ENCODE measurements at places on chromosomes 3 and 15.

GRCh38 chr3:101131767-101132166, 138.5 kb upstream of the ABI3BP start:
- no peak for DNase-seq

- no peak for DNase-seq
These were observed 597.9 kb downstream of the IGSF11 start for GRCh38 chr3:118436697-118437262.

DNA sequence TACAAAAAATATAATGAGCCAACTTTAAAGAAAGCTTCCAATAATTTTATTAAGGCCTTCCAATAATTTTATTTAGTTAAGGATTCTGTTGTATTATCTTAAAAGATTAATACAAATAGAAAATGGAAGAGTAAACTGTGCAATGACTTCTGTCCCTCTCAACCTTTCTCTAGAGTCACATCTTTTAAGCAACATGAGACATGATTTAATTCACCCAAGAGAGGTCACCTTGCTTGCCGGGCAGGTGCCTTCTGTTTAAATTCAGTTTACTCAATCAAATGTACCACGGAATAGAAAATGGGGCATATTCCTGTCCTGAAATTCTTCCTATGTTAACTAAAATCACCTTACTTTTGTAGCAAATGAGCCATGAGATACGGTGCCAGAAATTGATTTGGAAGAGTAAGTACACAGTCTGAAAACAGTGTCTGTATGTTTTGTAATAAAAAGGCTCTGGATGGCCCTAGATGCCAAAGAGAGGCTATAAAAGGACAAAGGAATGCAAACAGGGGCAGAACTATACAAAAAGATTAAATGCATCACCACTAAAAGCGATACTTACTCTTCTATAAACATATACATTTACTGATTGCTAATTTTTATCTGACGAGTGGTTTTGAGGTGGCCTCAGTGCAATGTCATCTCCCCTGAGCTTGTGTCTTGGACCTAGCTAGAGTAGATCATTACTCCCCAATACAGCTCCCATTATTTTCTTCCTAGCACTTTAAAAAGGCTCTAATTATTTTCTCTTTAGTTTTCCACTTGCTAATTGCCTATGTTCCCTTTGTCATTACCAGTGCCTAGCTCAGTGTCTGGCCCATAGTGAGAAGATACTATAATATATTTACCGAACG, 134.0 kb downstream of the FHIT start:
- DNase-seq, result no peak

GRCh38 chr15:36499412-36500389, 79.7 kb upstream of the CDIN1 start:
- no peak for DNase-seq

- no peak for DNase-seq
These were observed 26.9 kb upstream of the CA12 start for GRCh38 chr15:63408524-63408923.

DNA sequence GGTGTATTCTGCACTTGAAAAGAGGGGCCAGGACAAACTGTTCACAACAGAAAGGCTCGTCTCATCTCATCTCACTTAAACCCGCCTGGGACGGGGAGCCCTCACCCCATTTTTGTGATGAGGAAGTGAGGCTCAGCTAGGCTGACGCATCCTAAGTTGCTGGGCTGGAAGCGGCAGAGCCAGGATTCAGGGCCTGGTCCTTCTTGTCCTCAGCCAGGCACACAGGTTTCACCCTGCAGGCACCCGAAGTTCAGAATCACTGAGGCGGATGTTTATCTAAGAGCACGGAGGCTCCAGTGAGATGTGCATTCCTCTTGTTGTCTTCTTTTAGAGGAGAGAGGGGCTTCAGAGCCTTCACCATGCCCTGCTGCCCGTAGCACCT, 51.1 kb upstream of the PLXNA1 start:
- DNase-seq, result no peak

- peak; percentile 26 for DNase-seq
These were observed 47.0 kb upstream of the SELENOK start for GRCh38 chr3:53938645-53939044.

GRCh38 chr3:14244521-14245247, 66.1 kb downstream of the LSM3 start:
- no peak for DNase-seq

GRCh38 chr3:188964957-188965356, 206.8 kb upstream of the TPRG1 start:
- no peak for DNase-seq

GRCh38 chr15:48876057-48876456, 1.9 kb upstream of the EID1 start:
- no peak for DNase-seq

- no peak for DNase-seq
These were observed 74.3 kb downstream of the B3GNT5 start for GRCh38 chr3:183327343-183327742.

DNA sequence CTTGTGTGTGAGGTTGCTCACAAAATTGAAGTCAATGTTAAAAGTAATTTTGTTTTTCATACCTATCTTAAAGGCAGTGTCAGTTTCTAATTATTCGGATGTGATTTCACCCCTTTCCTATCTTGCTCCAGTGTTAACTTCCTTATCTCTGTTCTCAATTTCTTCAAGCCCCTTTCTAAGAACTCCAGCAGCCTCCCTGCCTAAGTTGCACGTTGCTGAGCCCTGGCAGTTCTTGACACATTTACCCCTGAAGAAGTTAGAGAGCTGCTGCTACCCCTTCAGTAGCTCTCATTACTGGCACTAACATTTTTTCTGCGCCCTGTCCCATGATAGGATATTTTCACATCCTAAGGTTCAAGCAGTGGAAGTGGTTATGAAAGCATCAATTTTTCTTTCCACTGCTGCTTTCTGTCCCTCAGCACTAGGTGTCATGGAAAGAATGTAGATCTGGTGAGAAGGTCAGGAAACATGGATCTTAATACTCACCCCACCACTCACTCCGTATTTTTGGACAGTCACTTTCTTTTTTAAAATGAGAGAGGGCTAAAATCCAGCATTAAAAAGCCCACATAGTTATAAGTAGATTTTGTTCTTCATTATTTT, 62.9 kb downstream of the OPA1 start:
- DNase-seq, result no peak

DNA sequence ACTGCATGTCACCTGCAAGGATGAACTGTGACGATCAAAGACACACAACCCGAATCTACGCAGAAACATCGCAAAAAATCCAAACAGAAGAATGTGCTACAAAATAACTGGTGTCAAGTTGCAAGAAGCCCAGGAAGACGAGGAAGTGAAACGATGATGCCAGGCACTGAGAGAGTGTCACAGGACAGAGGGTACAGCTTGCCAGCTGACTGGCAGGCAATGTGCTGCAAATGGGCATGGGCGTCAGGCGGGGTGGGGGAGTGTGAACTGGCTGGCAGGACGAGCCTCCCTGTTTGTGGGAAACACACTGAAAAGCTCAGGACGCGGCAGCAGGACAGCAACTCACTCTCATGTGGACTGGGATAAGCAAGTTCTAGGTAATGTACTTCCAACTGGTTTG, 28.9 kb upstream of the OCA2 start:
- DNase-seq, result no peak

- no peak for DNase-seq
These were observed 50.6 kb downstream of the SV2B start for GRCh38 chr15:91150502-91151160.

DNA sequence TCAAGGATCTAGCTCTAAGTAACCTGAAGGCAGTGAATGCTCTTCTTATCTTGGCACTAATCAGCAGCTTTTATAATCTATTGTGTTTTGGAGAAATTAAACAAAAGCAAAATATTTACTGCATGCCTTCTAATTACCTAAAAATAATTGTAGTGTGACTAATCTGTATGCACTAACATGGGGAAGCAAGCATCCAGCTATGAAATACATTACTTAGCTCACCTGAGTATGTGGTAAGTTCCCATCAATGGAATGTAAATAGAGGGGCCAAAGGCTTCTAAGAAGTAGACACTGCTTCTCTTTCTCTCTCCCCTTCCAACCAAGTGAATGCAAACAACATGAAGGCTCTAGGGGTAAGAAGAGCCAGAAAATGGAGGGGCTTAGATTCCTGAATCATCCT, 165.6 kb downstream of the STAG1 start:
- no peak for DNase-seq

DNA sequence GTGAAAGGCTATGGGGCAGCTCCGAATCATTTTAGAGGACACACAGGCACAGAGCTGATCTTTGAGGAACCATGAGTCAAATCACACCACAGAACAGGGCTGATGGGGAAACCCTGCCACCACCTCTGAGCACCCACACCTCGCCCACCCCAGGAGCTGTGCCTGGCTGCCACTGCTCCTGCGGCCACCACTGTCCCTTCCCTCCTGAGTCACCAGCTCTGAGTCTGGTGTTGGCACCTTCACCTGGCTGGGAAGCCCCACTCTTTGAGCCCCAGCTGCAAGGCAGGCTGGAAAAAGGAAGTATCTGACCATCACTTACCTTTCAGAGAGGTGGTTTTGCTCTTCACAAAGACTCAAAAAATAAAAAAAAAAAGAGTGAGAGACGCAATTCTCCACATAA, 63.6 kb upstream of the MEF2A start:
- no peak for DNase-seq

DNA sequence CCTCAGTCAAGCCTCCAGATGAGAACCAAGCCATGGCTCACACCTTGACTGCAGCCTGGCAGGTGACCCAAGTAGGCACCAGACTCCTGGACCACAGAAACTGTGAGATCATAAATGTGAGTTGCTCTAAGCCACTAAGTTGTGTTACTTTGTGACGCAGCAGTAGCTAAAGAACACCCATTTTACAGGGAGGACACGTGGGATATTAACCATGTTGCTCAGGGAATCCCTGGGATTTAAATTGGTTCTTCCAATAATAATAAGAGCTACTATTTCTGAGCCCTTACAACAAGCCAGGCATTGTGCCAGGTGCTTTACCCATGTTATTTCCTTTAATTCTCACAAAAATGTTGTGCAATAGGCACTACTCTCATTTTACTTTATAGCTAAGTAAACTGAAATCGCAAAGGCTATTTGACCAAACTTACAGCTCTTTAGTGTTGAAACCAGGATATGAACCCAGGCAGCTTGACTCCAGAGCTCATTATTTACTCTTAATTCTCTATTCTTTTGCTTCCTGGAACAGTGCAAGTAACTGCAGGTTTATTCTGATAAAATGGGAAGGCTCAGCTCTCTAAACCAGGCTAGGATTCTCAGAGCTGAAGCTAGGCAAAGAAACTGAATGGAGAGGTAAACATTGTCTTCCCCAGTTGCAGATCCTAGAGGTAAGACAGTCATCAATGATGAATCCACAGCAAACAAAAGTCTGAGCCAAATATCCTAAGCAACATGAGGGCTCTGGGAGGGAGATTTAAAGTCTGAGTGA, 294.4 kb downstream of the KBTBD8 start:
- no peak for DNase-seq

GRCh38 chr3:10771486-10772270, 44.4 kb upstream of the SLC6A11 start:
- DNase-seq, result no peak

- DNase-seq, result no peak
These were observed 106.1 kb upstream of the COL8A1 start for GRCh38 chr3:99532246-99532645.

- no peak for DNase-seq
These were observed 25.8 kb downstream of the RAF1 start for GRCh38 chr3:12638105-12638504.

GRCh38 chr3:79421273-79421672, 346.5 kb downstream of the ROBO1 start:
- DNase-seq, result no peak

GRCh38 chr15:93451822-93452221, 362.8 kb upstream of the RGMA start:
- DNase-seq, result no peak

- DNase-seq, result no peak
These were observed 60.4 kb downstream of the P3H2 start for GRCh38 chr3:190060192-190060775.

DNA sequence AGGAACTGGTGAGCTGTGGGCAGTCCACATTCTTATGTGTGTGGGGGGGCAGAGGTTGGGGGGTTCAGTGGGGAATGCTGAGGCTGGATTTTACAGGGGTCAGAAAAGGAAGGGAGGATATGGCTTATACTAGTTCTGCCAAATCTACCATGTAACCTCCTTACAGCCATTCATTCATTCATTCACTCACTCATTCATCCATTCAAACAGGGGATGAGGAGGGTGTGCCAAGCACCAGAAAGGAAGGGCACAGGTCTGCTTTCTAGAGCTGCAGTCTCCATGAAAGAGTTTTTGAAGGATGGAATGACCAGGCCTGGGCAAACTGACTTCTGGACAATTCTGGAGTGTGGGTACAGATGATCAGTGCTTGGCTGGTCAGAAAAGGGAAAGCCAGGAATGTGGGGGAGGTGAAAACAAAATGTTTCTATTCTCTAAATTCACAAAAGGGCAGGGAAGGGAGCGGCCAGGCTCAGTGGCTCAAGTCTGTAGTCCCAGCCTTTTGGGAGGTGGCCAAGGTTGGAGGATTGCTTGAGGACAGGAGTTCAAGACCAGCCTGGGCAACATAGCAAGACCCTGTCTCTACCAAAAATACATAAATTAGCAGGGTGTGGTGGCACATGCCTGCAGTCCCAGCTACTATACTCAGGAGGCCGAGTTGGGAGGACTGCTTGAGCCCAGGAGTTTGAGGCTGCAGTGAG, 49.2 kb upstream of the C15orf39 start:
- no peak for DNase-seq

GRCh38 chr15:73870700-73871408, 2.5 kb upstream of the TBC1D21 start:
- peak; percentile 30 for DNase-seq

- DNase-seq, result no peak
These were observed 111.2 kb downstream of the RAP2B start for GRCh38 chr3:153273217-153273616.

- no peak for DNase-seq
These were observed 63.4 kb downstream of the TPRG1 start for GRCh38 chr3:189235214-189235613.

- DNase-seq, result no peak
These were observed 438 bp downstream of the THBS1 start for GRCh38 chr15:39581242-39581792.

DNA sequence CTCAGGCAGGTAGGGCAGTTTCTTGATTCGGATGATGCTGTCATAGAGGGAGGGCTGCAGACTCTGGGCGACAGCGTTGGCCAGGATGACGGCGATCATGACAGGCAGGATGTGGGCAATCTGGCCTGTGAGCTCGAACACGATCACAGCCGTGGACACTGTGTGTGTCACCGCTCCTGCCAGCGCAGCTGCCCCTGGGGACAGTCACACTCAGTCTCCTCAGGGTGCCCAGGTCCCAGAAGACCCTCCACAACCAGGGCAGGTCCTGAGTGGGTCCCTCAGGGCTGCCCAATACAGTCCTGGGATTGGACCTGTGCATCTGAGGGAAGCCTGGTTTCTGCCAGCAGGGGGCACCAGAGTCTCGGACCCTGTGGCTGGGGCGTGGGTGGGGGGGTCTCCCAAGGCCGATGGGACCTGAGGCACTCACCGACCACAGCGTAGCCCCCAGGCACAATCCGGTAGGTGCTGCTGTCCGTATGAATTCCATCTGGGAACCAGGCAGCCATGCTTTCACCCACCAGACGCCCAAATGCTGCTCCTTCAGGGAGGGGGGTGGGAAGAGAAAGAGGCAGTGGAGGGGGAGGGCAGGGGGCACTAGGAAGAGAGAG, 7.2 kb downstream of the CLCN2 start:
- no peak for DNase-seq
